A549 treated with RU486 at 1 μM for 4 hours (cell line): ENCODE measurements at places on chromosomes 13 and 19. TPM values are rescaled to one million over a fixed set of nuclear protein-coding genes. Genes with fewer than 3 reads are reported as not detected.

The ZNF497 gene
- 0.80 to 1.8 TPM (median 1.5 TPM) in 5 replicates for total RNA-seq

The MYO16 gene
- total RNA-seq: 0.02 to 0.09 TPM (median 0.04 TPM) in 4 of 5 replicates, not detected in the other

The GNG7 gene
- total RNA-seq: 0.05 to 0.14 TPM (median 0.06 TPM) in 4 of 5 replicates, not detected in the other

The JOSD2 gene
- total RNA-seq: 54.8 to 89.3 TPM (median 79.2 TPM) in 5 replicates

The STK11 gene
- 29.9 to 41.2 TPM (median 38.4 TPM) in 5 replicates for total RNA-seq

The SIX5 gene
- 19.1 to 34.9 TPM (median 27.8 TPM) in 5 replicates for total RNA-seq

The IZUMO4 gene
- 0.17 to 0.66 TPM (median 0.41 TPM) in 5 replicates for total RNA-seq

The SPIB gene
- 0.11 to 0.52 TPM (median 0.23 TPM) in 4 of 5 replicates, not detected in the other for total RNA-seq

The CGB3 gene
- total RNA-seq: 0.38 TPM in 1 of 5 replicates, not detected in the others

The OR7A5 gene
- not detected in 5 replicates for total RNA-seq

The VAV1 gene
- total RNA-seq: 6.2 to 9.7 TPM (median 6.6 TPM) in 5 replicates

The ATCAY gene
- total RNA-seq: 0.07 to 0.26 TPM (median 0.12 TPM) in 5 replicates

The ZNF66 gene
- total RNA-seq: not detected in 5 replicates

The LILRA2 gene
- not detected in 5 replicates for total RNA-seq

The ZNF729 gene
- total RNA-seq: not detected in 5 replicates

The EPS8L1 gene
- total RNA-seq: 4.6 to 5.7 TPM (median 5.2 TPM) in 5 replicates

The PLPPR3 gene
- 2.8 to 5.5 TPM (median 4.3 TPM) in 5 replicates for total RNA-seq

The EBI3 gene
- 1.7 to 4.1 TPM (median 3.1 TPM) in 5 replicates for total RNA-seq

The B3GNT8 gene
- total RNA-seq: 0.08 to 0.25 TPM in 2 of 5 replicates, not detected in the others

The CEACAM20 gene
- total RNA-seq: 0.05 to 0.14 TPM in 2 of 5 replicates, not detected in the others

The SBSN gene
- total RNA-seq: 2.0 to 3.9 TPM (median 2.9 TPM) in 5 replicates

The ZIC2 gene
- total RNA-seq: 8.8 to 13.6 TPM (median 11.3 TPM) in 5 replicates

The ZNF878 gene
- total RNA-seq: not detected in 5 replicates

The ZNF528 gene
- 0.10 TPM in 1 of 5 replicates, not detected in the others for total RNA-seq

The ZNF681 gene
- not detected in 5 replicates for total RNA-seq

The DNASE2 gene
- total RNA-seq: 25.6 to 33.3 TPM (median 31.1 TPM) in 5 replicates

The ADGRE3 gene
- not detected in 5 replicates for total RNA-seq

The SPART gene
- 24.9 to 36.1 TPM (median 26.6 TPM) in 5 replicates for total RNA-seq

The WDR62 gene
- 20.4 to 29.8 TPM (median 26.5 TPM) in 5 replicates for total RNA-seq

The OR7C1 gene
- total RNA-seq: not detected in 5 replicates

The THSD1 gene
- 11.5 to 12.8 TPM (median 12.0 TPM) in 5 replicates for total RNA-seq

The HCST gene
- 0.18 to 0.64 TPM (median 0.27 TPM) in 3 of 5 replicates, not detected in the others for total RNA-seq

The MZF1 gene
- 9.0 to 18.1 TPM (median 14.8 TPM) in 5 replicates for total RNA-seq

The TMIGD2 gene
- not detected in 5 replicates for total RNA-seq

The KLK12 gene
- total RNA-seq: not detected in 5 replicates

The AMH gene
- total RNA-seq: 7.8 to 18.0 TPM (median 15.7 TPM) in 5 replicates

The KCTD15 gene
- total RNA-seq: 44.1 to 73.1 TPM (median 60.6 TPM) in 5 replicates

The VSTM1 gene
- total RNA-seq: 0.24 to 1.1 TPM (median 0.49 TPM) in 5 replicates

The FBXO46 gene
- total RNA-seq: 7.2 to 12.3 TPM (median 9.9 TPM) in 5 replicates

The NCAN gene
- total RNA-seq: 0.03 to 0.23 TPM (median 0.05 TPM) in 3 of 5 replicates, not detected in the others

The KIR3DL2 gene
- not detected in 5 replicates for total RNA-seq
